ELF-1 (cell line): ENCODE measurements at places on chromosomes 6 and 20.

DNA sequence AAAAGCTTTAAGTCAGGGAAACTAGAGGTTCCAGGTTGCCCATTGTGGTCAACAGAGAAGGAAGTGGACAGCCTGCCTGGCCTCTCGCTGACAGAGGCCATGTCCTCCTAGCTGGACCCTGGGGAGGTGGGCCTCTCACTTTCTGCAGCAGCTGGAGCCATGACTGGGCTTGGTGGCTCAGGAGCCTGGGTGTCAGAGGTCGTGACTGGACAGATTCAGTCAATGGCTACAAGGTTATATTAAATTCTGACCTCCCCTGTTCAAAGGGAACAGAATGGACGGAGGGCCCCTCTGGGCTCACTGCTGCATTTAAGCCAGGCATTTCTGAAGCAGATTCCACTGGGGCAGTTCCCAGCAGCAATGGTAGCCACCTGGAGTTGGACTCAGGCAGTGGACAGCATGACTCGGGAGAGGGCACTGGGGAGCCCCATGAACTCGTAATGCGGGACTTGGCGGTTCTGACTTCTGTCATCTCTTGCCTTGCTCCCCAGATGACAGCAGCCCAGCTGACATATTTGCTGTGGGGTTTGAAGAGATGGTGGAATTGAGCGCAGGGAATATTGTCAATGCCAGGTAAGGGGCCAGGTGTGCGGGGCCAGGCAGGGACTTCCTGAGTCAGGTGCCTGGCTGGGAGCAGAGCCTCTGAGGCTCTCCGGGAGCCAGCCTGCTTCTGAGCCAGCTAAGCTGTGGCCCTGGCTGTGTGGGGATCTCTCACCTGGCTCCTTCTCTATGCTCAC, 86.7 kb downstream of the SYNJ2 start:
- no peak for DNase-seq

DNA sequence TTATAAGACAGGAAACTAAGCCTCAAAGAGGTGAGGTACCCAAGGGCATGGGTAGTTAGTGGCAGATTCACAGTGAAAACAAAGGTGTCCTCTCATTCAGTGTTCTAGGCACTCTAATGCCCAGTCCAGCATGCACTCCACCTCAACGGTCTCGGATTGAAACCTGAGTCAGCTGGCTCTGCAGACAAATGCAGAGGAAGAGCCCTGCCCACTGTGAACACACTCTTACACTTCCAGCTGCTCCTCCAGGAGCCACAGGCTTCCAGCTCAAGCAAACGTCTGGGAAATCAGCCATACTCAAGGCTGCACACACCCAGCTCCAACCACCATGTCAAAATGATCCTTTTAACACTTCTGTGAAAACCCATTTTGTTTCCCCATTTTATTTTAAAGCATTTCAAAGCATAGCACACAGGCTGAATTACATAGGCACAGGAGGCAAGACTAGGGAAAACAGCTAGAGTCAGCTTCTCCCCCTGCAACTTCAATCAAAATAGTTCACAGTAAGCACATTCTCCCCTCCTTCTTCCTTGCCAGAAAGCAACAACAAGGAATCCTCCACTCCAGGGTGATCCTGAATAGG, 3.0 kb upstream of the IL17A start:
- peak; percentile 36 for DNase-seq

GRCh38 chr6:82195619-82196018, 51.9 kb downstream of the IBTK start:
- no peak for DNase-seq

DNA sequence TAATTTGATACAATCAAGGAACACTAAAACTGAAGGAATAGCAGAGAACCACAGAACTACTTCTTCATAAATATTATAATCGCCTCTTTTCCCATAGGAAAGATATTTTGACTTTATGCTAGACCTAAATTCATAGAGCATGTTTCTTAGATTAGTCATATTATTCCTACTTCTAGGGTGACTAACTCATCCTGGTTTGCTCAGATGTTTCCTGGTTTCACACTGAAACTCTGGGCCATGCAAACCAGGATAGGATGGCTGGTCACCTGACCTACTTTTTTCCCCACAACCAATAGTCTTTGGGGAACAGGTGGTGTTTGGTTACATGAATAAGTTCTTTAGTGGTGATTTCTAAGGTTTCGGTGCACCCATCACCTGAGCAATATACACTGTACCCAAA, 42.8 kb downstream of the MMS22L start:
- no peak for DNase-seq

- DNase-seq: no peak
These were observed 13.2 kb upstream of the ZBTB22 start for GRCh38 chr6:33330736-33331135.

GRCh38 chr6:153051801-153052200, 49.3 kb upstream of the MTRF1L start:
- DNase-seq: no peak

DNA sequence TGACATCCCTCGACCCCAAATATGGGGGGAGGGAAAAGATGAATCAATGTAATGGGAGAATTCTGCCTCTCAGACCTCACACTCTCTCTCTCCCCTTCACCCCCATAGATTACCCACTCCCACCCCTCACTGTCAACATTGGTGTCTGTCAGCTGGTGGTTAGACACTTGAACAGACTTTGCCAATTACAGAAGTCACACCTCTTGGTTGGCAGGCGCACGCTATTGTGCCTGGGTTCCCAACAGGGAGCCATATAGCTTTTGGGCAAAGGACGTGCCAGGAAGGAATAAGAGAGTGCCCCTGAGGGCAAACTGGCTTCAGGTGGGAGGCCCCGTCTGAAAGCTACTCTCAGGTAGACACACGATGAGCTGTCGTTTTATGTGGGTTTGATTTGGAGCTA, 54.1 kb upstream of the FYN start:
- DNase-seq: no peak

DNA sequence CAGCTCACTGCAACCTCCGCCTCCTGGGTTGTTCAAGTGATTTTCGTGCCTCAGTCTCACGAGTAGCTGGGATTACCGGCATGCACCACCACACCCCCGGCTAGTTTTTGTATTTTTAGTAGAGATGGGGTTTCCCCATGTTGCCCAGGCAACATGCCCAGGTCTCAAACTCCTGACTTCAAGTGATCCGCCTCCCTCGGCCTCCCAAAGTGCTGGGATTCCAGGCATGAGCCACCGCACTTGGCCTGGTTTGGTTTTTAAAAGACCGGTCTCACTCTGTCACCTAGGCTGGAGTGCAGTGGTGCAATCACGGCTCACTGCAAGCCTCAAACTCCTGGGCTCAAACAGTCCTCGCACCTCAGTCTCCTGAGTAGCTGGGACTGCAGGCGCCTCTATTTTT, 40.1 kb downstream of the VSTM2L start:
- no peak for DNase-seq

GRCh38 chr20:43537921-43538877, 20.6 kb upstream of the SGK2 start:
- peak; percentile 51 for DNase-seq

- DNase-seq: no peak
These were observed 93.2 kb downstream of the FOXA2 start for GRCh38 chr20:22491194-22491505.

DNA sequence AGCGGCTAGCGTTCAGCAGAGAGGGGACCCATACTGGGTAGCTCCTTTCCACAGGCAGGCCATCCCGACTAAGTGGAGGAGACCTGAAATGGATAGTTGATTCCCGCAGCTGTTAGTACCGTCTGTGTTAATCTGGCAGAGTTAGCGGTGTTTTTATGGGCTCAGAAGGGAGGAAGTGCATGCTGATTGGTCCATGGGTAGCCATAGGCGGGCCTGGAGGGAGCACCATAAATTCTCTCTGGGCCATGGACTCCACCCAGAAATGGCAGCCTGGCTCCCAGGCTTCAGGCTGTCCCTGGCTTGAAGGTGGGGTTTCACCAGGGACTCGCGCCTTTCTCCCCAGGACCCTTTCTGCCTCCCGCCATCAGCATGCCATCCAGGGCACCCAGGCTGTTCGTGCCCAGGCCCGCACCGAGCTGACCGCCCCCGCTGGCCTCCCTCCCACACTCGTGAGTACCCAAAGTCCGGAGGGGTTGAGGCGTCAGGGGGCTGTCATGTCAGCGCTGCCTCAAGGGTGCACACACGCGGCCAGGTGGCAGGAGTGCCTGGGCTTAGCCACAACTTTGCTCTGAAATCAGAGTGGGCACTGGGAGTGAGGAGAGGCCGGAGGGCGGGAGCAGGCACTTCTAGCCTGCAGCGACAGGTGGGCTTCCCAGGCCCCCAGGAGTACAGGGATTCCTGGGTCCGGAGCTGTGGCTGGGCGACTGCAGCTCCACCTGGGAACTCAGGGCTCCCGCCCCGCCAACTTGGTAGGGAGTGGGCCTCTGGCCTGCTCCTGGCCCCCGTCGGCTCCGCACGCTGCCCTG, 694.3 kb upstream of the FLRT3 start:
- no peak for DNase-seq

DNA sequence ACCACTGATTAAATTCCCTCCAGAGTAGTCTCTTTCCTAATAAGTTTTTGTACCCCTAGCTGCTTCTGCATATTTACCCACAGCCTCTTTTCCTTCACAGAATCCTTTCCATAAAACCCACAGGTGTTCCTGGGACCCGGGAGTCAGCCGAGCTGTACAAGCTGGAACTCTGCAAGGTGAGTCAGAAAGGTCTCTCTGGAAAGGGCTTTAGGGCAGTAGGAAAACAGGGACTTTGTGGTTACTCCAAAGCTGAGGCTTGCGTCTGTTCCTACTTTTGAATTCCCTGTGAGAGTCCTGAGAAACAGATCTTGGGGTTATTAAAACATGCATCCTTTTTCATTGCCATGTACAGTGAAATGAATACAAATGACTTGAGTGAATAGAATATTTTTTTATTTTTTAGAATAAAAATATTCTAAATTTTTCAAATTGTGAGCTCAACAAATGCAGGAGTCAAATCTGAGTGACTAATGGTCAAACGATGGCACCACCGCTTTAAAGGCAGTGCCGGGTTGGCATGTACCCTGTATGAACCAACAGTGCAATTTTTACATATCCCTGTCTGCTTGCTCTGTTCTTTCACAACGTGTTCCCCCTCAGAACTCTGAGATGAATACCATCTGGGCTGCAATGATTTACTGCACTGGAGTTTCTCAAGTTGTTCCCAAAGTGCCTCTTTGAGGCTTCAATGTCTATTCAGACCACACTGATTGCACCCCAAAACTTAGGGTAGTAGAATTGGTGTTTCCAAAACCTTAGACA, 78.4 kb downstream of the GFRAL start:
- DNase-seq: no peak

DNA sequence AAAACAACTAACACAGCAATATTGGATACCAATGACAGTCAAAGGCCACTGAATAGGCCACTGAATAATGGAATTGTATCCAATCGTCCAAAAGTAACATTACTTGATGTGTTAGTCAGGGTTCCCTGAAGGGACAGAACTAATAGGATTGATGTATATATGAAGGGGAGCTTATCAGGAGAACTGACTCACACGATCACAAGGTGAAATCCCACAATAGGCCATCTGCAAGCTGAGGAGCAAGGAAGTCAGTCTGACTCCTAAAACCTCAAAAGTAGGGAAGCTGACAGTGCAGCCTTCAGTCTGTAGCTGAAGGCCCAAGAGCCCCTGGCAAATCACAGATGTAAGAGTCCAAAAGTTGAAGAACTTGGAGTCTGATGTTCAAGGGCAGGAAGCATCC, 571.4 kb downstream of the PRKN start:
- DNase-seq: no peak

DNA sequence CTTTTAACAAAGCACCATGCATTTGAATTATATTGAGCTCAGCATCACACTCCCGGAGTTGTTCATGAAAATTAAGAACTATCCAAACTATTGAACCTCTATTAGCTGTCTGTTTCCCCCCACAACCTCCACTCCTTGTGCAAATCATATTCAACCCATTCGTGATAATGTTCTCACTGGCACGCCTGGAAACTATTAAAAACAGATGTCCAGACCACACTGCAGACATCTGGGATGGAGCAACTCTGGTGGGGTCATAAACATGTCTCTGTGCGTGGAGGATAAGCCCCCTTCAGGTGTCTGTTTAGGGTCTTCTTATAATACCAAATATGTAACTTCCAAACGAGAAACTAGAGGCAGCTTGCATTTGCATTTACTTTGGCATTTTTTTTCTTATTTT, 193.7 kb downstream of the TFAP2A start:
- no peak for DNase-seq

DNA sequence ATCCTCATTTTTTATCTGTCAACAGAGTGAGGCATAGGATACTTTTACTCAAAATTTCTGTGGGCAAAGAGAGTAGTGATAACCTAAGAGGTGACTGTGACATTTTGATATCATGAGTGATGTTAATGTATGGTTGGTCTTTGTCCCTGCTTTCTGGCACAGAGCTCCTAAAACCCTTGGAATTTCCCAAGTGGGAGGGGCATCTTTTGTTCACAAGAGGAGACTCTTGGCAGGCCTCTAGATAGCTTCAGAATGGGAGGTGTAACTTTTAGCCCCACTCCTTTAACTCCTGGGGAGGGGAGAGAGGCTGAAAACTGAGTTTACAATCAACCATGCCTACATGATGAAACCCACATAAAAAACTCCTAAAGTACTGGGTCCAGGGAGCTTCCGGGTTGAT, 527.8 kb downstream of the RFPL4B start:
- peak; percentile 8 for DNase-seq

DNA sequence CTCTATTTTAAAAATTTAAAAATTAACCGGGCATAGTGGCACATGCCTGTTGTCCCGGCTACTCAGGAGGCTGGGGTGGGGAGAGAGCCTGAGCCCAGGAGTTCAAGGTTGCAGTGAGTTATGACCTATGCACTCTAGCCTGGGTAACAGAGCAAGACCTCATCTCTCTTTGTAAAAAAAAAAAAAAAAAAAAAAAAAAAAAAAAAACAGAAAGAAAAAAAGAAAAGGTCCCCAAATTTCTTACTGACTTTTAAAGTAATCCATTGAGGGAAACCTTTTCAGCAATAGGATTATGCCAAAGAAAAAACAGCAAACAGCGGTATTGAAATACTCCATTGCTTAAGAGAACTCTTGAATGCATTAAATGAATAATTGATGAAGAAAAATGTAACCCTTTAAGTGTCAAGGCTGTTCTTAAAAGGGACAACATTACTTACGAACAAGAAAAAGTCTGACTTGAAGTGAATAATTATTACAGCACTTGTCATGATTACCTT, 6.0 kb upstream of the DNAAF9 start:
- no peak for DNase-seq

GRCh38 chr6:150486048-150486447, 113.6 kb upstream of the PLEKHG1 start:
- peak; percentile 10 for DNase-seq

DNA sequence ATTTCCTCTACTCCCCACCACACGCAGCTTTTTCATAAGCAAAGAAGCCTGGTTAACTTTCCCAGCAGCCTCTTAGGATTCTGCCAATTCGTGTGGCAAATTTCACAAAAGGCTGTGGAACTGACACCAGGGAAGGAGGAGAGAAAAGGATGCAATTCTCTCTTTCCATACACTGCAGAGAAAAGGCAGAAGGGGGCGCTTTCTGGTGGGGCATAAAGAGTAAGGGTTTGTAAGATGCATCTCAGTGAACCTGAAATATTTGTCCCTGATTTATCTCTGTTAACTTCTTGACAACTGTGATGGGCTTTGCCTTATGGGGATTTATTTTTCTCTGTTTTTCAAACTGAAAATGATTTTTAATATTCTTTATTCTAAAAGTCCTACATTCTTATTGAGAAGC, 45.5 kb upstream of the GLP1R start:
- peak; percentile 18 for DNase-seq
